Hematopoietic multipotent progenitor cell treated with erythropoietin and hydrocortisone succinate and interleukin-3 and kit ligand, for 4 days (in vitro differentiated cells): ENCODE measurements at places on chromosomes 13 and 19.

GRCh38 chr19:48518207-48518606 lies 6.6 kb upstream of the LMTK3 start:
- no peak for DNase-seq

- DNase-seq = no peak
Observed at GRCh38 chr19:40755248-40755624, 4.2 kb downstream of the SNRPA start.

DNA sequence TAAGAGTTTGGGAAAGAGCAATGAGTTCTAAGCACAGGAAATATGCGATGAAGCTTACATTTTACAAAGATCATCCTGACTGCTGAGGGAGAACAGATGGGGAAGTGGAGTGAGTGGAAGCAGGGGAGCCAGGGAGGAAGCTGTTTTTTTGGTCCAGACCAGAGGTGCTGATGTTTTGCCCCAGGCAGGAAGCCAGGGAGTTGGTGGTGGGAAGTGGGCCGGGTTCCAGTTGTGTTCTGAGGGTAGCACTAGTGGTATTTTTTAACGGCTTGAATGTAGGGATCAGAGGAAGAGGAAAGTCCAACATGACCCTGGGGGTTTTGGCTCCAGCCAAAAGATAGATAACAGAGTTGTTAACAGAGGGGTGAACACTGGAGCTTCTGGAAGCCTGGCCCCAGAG lies 20.7 kb upstream of the OLFM4 start:
- peak; percentile 23 for DNase-seq

GRCh38 chr13:33775339-33776108 lies 42.4 kb upstream of the RFC3 start:
- DNase-seq = peak; percentile 18

DNA sequence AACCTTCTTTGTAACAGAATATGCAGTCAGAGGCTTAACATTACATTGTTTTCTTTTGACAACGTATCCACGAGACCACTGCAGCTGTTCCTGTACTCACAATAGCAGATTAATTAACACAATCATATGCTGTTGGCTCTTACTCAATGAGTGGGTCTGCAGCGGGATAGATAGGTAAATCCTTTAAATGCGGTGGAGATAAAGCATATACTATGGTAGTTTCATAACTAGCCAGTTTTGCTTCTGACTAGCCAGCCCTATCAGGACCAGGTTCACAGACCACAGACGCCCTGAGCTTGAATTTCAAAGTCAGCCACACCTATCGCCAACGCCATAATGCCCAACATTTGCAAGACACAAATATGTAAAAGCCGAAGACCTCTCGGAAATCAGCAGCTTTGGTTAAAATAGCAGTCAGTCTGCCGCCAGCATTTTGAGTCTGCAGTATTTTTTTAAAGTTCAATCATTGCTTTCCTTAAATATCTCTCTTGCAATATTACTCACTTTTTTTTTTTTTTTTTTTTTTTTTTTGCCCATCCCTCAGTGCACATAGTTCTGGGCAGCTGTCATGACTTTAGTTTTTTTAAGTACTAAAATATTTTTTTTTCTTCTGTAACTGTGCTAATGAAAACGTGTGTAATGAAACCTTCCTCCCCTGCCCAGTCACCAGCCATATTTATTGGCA lies 120.5 kb downstream of the ZNF536 start:
- peak; percentile 1 for DNase-seq

- DNase-seq = peak; percentile 78
Observed at GRCh38 chr13:102847272-102848234, 1.7 kb downstream of the ERCC5 start.

DNA sequence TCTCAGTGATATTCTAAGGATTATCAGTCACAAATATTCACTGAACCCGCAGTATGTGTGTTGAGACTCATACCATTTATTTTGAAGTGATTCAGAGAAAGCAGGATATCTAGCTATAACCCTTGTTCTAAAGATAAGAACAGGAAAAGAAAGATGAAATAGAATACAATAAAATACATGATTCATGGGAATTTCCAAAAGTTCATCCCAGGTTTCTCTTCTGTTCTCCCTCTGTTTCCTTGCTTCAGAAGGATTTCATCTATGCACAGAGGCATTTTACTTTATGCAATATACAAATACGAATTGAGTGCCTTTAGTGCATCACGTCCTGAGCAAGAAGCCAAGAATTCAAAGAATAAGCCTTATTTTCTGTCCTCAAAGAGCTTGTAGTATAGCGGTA lies 274.4 kb upstream of the GPC6 start:
- no peak for DNase-seq

- DNase-seq = no peak
Observed at GRCh38 chr13:114022876-114023275, 49.0 kb upstream of the C13orf46 start.

GRCh38 chr13:29621051-29621800 lies 25.7 kb upstream of the SLC7A1 start:
- DNase-seq = peak; percentile 5

DNA sequence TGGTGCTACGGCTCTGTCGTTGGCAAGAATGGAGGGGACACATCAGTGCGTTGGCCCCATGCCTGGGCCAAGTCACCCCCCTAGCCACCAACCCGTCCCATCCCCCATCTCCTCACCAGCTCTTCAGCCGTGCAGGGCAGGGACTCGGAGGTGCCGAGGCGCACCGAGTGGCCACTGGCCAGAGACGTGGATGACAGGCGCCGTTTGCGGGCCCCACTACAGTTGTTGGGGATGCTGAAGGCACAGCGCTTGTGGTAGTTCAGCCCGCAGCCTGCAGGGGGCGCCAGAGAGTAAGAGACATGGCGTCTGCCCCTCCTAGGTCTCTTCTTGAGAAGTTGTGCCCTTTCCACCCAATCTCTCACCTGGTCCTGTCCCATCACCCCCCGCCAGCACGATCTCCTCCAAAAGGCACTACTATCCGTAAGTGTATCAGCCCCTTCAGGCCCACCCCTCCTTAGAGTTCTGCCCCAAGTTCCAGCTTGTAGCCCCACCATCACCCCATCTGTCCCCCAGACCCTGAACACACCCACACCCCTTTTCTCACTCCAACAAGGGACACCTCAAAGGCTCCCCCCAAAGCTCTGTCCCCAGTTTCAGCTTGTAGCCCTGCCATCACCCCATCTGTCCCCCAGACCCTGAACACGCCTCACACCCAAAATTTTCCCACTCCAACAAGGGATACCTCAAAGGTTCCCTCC lies 12.4 kb downstream of the PRKD2 start:
- DNase-seq = peak; percentile 87

DNA sequence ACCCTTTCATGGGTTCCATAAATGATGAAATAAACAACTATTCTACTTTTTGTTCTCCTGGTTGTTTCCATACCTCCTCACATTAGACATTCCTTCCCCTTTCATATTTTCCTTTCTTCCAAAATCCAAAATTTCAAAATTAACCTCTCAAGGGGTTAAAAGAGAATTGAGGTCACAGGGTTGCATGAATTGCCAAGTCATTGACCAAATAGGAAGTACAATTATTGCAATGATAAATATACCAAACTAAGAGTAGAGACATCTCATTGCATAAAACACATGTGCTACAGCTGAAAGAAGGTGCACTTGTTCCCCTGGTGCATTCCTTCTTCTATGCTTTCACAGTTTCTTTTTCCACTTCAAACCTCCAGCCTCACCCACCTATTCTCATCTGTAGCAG lies 136.1 kb downstream of the KCTD12 start:
- DNase-seq = peak; percentile 48

DNA sequence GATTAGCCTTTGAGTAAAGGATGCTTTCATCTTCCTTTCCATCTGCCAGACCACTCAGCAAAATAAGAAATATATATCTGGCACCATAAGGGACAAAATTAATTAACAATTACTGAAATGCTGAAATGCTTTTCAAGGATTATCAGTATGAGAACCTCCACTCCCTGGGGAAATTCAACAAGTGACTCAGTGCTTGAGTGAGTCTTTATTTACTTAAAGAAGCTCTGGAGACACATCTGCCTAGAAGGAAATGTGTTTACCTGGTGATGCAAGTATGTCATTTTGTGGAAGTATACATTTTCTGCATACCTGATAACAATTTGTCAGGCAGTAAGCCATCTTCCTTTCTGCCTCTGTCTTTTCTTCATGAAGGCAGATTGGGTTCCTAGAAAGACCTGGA lies 23.4 kb downstream of the ZNF560 start:
- DNase-seq = no peak

GRCh38 chr19:28943651-28944050 lies 269.3 kb downstream of the UQCRFS1 start:
- DNase-seq = no peak

DNA sequence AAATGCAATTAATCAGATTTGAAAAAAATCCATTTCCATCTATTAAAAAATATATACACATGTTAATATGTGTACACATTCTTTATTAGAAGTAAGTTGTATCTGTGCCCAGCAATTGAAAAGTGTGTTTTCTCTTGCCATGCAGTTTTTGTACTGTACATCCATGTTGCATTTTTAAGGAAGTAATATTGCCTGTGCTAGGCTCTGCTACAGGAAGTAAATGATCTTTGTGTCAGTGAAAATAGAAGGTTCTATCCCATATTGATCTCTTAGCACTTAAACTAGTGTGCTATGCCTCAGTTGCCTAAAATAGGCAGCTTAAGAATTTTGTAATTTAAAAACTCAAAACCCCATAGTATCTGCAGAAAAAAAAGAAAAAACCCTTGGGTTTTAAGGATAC lies 122.5 kb downstream of the CDK8 start:
- peak; percentile 21 for DNase-seq
